SW 1271 (cell line): ENCODE measurements at places on chromosomes 1 and 21.
A peak's percentile ranks its signal among the peaks of the same experiment; 100 is the strongest.

DNA sequence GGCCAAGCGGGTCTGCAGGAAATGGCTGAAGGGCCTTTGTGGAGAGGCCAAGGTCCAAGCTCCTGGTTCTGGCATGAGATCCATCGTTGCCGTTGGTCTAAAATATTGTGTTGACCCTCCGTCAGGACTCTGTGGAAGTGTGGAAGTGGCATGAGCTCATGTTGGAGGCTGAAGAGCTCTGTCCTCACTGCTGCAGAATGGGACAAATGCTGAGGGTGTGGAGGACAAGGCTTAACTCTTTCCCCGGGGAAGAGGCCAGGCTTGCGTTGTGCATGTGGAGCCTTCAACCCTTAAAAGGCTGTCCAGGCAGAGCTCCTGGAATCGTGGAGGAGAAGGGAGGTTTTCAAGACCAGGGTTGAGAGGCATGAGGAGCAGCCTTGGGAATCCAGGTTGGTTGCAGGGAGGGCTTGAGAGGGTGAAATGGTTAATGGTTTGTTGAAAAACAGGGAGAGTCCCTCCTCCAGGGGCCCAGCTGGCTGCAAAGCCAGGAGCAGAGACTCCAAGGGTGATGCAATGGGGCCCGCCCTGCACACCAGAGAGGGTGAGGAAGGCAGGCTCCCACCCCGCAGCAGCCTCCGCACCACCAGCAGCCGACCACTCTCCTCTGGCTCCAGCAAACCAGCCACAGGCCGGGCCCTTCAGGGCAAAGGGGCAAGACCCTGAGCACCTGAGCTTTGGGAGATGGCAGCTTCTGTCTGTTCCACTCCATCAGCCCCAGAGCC, 6.7 kb upstream of the AHCYL1 start:
- DNase-seq, result no peak

GRCh38 chr1:60540141-60540540, 466.6 kb upstream of the C1orf87 start:
- DNase-seq, result no peak

GRCh38 chr1:8560611-8561544, 243.0 kb downstream of the SLC45A1 start:
- DNase-seq, result peak; percentile 63

DNA sequence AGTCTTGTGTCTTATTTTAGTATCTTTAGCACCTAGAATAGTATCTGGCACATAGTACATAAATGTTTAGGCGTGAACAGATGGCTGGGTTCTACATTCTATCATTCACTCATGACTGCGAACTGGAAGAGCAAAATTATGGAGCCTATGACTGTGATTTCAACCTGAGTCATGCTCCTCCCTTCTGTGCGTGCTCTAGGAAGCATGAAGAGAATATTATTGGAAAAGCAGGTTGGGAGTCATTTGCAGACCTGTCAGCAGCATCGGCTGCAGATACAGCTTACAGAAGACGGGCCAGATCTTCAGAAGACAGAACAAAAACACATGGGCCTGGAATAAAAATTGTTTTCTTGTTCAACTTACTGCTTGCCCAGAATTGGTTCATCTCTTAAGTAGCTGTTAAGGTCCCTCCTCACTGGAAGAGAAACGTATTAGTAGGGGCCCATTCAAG, 344.0 kb upstream of the USP24 start:
- DNase-seq, result no peak

DNA sequence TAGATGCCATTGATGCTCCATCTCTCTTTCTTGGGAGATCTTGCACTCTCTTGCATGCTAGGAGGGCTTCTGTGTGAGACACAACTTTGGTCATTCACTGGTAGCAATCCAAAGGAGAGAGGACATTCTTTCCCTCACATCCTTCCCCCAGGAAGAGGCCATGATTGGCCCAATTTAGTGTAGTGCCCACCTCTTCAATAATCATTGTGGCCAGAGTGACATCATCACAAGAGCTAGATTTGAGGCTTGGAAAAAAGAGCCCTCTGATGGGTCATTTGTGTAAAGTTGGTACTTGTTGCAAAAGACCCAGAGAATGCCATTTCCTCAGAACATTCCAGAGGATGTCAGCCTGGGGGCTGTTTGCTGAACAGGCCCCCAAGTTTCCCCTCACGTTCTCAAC, 30.2 kb downstream of the S100A6 start:
- no peak for DNase-seq

GRCh38 chr1:210535761-210536160, 207.1 kb downstream of the HHAT start:
- no peak for DNase-seq

GRCh38 chr1:17847111-17847510, 92.0 kb downstream of the ACTL8 start:
- DNase-seq, result no peak

- no peak for DNase-seq
Observed at GRCh38 chr1:112673592-112674439, 643 bp upstream of the MOV10 start.

DNA sequence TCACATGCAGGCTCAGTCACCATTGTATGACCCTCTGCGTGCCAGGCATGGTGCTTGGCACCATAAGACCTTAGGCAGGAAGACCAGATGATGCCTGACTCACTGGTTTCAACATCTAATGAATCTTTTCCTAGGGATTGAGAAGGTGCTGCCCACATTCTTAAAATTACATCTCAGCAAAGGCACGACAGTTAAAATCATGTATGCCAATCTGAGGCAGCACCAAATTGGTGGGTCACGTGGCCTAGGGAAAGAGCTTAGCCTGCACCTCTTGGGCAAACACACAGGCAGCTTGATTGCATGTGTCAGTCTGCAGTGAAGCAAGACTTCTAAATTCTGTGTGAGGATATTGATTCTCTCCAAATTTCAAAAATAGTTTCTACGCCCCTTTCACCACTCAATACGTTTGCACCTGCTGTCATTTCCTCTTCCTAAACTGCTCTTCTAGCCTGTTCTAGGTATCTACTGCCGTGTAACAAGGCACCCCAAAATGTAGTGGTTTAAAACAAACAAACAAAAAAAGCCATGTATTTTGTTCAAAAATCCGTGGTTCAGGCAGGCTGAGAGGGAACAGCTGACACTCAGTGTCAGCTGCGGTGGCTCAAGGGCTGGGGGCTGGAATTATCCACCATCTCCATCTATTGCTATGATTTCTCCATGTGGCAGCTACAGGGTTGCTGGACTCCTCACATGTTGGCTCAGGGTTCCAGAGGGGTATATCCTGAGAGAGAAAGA, 160.2 kb upstream of the FGGY start:
- peak; percentile 58 for DNase-seq

DNA sequence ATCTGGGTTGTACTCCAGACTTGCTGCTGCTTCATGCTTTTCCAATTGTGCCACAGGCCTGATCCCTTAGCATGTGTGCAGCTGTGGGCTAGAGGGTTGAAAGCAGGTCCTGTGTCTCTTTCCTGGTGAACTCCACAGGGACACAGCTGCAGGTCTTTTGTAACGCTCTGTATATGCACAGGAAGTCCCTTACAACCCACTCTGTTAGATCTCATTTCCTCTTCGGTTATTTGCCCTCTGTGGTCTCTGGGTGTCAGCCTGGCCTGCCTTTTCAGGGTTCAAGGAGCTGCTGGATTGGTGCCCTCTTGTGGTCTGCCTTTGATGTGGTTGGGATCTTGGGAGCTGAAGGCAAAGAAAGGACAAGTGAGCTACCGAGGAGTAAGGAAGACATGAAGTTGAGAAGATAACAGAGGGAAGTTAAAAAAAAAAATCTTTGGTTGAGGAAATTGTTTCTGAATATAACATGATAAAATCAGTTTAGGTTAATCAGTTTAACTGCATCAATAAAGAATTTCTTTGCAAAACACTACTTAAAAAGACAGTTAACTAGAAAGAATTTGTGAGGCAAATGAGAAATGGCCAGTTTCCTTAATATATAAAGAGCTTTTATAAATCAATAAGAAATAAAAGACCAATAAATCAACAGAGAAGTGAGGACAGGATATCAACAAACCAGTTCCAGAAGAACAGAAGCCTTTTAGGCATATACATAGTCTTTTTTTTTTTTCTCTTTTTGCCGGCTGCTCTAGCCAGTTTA, 44.1 kb downstream of the UCK2 start:
- peak; percentile 58 for DNase-seq

DNA sequence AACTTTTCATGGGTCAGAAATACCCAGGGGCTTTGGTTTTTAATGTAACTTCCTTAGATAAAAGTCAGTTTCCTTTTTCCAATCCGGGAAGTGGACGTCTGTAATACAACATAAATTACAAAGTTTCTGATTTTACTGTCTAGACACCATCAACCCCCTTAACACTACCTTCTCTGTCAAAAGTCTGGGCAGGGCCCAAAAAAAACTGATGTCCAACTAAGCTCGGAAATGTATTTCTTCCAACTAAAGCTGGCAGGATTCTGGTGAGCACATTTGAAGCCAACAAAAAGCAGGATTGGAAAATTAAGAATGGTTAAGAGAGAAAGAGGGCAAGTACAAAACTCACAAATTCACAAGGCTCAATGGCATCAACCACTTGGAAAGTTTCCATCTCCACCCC, 24.3 kb downstream of the DDAH1 start:
- no peak for DNase-seq

- no peak for DNase-seq
Observed at GRCh38 chr1:112396653-112397471, 848 bp downstream of the CTTNBP2NL start.

DNA sequence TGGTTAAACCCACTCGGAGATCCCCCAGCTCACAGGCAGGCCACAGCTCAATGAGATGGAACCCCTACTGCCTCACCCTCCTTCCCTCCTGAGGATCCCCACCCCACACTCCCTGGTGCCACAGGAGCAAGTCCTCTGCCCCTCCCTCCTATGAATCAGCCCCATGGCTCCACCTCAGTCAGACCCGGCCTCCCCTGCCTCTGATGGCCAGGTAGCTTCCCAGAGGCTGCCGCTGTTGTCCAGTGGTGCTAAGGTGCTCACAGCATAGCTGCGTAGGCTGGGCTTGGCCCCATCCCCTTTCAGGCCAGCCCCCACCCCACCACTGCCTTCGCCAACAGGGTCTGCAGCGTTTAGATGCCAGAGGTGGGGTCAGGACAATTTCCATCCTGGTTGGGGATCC, 98.5 kb upstream of the IGSF21 start:
- no peak for DNase-seq

- DNase-seq, result no peak
Observed at GRCh38 chr1:89702520-89703045, 69.7 kb downstream of the LRRC8C start.

- no peak for DNase-seq
Observed at GRCh38 chr1:30409476-30410152, 313.8 kb downstream of the MATN1 start.

- DNase-seq, result no peak
Observed at GRCh38 chr1:181926697-181927096, 134.8 kb downstream of the ZNF648 start.

DNA sequence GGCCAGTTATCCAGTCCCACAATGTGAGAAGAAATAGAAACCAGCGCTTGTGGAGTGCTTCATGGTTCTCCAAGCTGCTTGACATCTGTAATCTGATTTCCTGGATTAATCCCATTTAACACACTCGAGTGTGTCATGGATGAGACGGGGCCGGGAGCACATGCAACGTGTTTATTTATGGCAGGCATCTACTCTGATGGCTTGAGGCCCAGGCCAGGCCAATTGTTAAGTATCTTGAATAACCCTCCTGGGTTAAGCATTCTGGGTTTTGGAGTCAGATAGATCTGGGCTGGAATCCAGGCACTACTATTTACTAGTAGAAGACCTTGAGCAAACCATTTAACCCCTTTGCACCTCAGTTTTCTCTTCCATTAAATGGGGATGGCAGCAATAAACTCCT, 37.5 kb upstream of the LAPTM5 start:
- DNase-seq, result no peak

- DNase-seq, result no peak
Observed at GRCh38 chr1:216903382-216903740, 180.1 kb upstream of the ESRRG start.

- no peak for DNase-seq
Observed at GRCh38 chr1:198295971-198296370, 139.2 kb downstream of the NEK7 start.

- DNase-seq, result no peak
Observed at GRCh38 chr1:246394121-246394520, 113.0 kb downstream of the SMYD3 start.

DNA sequence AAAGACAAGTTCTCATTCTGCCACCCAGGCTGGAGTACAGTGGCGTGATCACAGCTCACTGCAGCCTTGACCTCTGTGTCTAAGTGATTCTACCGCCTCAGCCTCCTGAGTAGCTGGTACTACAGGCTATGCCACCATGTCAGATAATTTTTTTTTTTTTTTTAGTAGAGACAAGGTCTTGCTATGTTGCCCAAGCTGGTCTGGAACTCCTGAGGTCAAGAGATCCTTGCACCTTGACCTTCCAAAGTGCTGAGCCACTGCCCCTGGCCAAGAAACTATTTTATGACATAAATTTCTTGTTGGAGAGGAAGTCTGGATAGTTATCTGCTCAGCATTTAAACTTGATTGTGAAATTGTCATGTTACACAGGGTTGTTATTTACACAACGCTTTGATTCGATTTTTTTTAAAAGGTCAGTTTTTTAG, 2.1 kb downstream of the SCCPDH start:
- DNase-seq, result no peak

DNA sequence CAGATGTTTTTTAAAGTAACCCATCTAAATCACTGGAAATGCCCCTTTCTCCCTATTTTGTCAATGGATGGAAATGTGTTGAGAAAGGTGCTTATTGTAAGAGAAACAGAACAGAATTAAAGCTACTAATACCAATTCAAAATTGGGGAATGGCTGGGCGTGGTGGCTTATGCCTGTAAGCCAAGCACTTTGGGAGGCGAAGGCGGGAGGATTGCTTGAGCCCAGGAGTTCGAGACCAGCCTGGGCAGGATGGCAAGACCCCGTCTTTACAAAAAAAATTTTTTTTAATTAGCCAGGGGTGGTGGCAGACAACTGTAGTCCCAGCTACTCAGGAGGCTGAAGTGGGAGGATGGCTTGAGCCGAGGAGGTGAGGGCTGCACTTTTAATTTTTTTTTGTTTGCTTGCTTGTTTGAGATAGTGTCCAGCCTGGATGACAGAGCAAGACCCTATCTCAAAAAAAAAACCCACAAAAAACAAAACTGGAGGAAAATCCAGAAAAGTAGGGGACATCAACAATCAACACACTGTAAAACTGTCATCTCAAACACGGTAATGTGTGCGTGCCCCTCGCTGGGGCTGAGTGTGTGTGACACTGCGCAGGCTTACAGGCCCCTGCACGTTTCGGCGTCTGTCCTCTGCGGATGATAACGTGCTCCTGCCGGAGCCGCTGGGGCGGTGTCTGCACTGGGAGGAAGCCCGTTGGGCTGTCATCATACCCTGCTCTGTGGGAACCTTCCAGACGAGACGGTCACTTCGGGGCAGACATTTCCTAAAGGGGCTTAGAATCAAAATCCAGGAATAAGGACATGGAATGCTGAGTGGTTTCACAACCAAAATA, 11.6 kb upstream of the POFUT2 start:
- no peak for DNase-seq

DNA sequence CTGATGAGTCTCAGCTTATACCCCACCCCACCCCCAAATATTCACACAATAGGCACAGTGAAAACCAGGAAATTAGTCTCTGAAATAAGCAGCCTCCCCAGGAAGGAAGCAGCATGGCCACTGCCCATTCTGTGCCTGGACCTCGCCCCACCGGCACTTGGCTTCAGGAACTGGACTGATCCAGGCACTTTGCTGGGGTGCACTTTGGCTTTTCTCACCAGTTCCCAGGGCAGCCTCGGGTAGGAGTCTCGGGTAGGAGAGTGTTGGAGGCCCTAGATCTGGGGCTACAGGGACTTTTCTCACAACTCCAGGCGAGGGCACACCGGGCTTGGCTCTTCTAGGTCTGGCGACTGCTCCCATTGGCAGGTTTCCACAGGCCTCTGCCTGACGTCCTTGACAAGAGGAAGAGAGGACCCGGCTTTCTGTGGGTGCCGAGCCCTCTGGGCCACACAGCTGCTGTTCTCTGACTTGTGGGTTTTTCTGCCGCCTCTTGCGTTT, 18.7 kb downstream of the ADARB1 start:
- DNase-seq, result no peak
